ENCODE measurements at places on chromosomes 7 and 10. TPM values are rescaled to one million over a fixed set of nuclear protein-coding genes. Genes with fewer than 3 reads are reported as not detected.
A peak's percentile ranks its signal among the peaks of the same experiment; 100 is the strongest.

The AGR2 gene
- not detected for total RNA-seq

The AKR1C2 gene
- not detected for total RNA-seq

The OR2A5 gene
- total RNA-seq = not detected

The TMUB1 gene
- 61.2 TPM for total RNA-seq

The RSU1 gene
- total RNA-seq = 50.4 TPM

DNA sequence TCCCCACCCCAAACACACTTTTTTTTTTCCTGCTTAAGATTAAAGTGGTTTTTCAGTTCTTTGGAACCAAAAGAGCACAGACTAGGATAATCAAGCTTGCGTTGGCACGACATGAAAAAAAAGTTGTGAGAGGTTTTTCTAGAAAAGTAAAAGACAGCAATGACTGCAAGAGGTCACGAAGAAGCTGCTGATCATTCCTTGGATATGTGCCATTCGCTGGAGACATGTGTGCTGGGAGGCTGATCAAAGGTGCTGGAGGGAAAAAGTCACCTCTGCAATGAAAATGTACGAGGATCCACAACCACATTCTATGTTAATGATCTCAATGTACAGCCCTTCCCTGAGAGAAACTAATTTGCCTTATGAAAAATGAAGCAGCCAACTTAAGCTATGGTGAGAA lies 5.4 kb downstream of the AKR1B1 start:
- no peak for DNase-seq

DNA sequence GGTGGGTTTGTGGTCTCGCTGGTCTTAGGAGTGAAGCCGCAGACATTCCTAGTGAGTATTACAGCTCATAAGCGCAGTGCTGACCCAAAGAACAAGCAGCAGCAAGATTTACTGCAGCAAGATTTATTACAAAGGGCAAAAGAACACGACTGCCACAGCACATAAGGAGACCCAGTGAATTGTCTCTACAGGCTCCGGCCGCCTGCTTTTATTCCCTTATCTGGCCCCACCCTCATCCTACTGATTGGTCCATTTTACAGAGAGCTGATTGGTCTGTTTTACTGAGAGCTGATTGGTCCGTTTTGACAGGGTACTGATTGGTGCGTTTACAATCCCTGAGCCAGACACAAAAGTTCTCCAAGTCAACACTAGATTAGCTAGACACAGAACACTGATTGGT lies 82.1 kb downstream of the VIPR2 start:
- DNase-seq = no peak

- no peak for DNase-seq
Observed at GRCh38 chr10:98524124-98524523, 77.4 kb upstream of the HPS1 start.

DNA sequence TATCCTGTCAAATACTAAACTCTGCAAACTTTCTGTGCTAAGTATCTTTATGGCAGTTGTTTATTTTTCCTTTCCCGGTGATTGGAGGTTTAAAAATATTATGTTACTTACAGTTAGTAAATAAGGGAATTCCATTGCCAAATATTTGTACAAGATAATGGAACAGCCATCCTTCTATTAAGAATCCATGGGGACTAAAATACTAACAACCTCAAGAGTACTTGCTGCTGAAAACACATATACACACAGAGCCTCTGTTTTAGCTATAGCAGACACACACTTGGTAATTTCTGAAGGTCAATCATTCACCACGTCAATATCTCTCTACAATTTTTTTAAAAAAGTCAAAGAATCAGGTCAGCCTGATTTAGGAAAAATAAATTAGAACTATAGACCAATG lies 32.4 kb downstream of the TSPAN12 start:
- no peak for DNase-seq

DNA sequence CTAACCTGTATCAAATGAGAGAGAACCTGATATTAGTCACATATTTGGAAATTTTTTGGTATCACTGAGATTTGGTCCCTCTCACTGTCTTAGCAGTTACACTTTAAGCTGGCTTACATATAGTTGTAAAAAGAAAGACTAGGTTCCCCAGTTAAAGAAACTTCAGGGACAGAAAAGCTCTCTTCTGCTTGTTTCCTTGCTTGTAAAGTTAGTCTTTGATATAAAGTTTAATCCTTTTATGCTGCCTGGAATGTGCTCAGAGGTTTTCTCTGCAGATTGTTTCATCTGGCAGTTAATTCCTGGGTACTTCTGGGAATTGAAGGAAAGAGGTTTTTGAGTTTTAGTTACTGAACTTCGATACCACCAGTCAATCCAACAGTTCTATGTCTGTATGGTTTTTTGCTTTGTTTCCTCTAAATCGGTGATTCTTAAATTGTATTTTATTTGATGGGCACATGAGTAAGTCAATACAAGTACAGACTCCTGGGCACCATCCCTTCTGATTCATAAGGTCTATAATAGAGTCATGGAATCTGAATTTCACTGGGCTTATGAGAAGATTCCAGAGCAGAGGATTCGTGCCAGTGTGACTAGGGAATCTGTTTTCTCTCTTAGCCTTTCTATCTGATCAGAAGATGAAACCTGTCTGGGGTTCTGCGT lies 1080.9 kb upstream of the C7orf33 start:
- DNase-seq = no peak

GRCh38 chr7:106365252-106366005 lies 80.6 kb upstream of the NAMPT start:
- DNase-seq = no peak

DNA sequence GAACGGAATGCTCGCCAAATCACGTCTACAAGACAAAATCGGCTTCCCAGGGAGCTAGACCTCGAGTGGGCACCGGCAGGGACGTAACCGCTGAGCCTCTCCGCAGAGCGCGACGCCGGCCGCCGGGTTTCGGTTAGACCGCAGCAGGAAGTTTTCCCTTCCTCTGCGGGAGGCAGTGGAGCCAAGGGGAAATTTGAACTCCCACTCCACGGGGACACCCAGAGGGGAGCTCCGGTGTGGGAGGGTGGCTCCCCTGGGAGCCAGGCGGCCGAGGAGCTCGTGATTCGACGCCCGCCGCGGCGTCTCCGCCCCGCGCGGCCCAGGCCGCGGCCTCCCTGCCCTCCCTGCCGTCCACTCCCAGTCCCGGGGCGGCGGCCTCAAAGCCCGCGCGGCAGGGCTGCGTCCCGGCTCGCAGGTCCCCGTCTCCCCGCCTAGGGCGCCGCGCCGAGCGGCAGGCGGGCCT lies 426 bp downstream of the SYPL1 start:
- peak; percentile 50 for DNase-seq

- DNase-seq = no peak
Observed at GRCh38 chr7:150405584-150406311, 26.6 kb downstream of the ZNF775 start.

DNA sequence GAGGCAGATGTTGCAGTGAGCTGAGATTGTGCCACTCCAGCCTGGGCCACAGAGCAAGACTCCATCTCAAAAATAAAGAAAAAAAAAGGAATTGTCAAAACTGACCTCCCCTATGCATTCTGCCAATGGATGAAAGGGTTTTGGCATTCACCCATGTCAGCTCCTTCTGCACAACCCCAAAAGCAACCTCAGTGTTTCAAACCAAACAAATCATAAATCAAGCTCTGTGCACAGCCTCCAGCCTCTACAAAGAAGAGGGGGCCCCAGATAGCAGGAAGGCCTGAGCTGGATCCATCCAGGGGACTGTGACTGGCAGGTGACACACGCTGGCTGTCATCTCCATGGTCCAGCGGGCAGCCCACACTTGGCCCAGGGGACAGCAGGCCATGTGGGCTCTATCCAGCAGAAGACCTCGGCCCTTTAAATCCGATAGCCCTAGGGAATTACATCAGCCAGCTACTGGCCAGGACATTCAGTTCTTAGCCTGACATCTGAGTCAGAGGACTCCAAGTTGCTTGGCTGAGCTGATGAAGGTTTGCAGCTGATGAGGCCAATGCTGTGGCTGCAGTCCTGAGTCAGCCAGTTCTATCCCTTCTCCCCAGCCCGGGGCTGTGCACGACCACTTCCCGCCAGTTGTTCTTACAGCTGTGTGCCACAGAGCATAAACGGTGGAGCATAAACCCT lies 52.0 kb upstream of the FIGNL1 start:
- no peak for DNase-seq

DNA sequence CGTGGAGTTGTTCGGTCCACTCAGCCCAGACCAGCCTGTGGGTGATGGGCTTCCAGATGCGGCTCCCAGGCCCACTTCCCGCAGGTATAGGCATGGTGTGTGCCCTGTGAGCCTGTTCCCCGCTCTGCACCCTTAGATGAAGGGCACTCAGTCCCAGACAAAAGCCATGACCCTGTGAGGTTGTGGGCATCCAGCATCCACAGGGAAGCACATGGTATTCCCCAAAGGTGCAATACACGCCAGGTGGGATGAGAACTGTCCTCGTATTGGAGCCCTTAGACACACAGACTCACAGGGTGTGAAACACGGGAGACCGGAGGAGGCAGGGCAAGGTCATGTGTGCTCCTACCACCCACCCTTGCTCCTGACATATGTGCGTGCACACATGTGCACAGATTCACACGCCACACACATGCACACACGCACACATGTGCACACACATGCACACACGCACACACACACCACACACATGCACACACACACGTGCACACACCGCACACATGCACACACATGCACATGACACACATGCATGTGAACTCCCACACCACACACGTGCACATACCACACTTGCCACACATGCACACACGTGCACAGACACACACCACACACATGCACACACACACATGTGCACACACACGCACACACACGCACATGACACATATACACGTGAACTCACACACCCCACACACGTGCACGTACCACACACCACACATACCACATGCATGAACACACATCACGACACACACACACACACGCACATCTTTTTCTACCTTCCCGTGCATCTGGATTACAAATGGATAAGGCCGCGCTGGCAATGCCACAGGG lies 319.4 kb downstream of the WDR37 start:
- no peak for DNase-seq

DNA sequence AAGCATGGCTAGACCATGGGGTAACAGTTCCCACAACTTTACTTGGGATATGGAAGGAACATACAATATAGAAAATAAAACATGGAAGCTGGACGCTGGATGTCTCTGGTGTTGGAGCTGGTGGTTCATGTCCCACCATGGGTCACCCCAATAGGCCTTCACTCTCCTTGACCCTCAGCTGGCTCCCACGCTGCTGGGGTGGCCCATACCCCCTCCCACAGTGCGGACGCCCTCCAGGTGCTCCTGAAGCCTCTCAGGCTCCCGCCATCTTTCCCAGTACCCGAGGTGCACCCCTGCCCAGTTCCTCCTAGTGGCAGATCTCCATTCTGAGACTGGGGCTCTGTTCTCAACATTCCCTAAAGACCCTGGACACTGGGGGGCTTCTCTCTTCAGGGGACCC lies 5.8 kb upstream of the CPA1 start:
- DNase-seq = no peak

DNA sequence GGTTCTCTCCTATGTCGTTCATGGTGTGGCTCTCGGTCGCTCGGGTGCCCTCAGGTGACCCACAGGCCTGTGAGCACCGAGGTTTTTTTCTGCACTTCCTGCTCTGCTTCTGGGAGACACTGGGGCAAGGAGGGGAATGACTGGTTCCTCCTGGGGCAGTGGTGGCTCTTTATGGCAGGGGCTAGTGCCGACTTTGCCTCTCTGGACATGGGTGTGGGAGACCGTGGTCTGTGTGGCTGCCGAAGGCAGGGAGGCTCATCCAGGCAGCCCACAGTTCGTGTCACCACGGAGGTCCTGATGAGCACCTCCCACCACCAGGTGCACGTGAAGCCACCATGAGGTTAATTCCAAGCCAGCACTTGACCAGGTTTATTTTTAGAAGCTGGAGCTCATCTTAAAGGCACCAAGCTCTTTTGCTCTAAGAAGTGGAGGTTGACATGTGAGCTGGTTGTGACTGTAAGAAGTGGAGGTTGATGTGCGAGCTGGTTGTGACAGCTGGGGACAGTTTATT lies 24.7 kb upstream of the DPYSL4 start:
- DNase-seq = peak; percentile 33

- DNase-seq = peak; percentile 82
Observed at GRCh38 chr10:101782811-101783735, at the start of gene NPM3. Gene NPM3, minus strand, starts transcription at chr10:101783446. Its CDS starts 56 bp downstream, at chr10:101783390.

Measured in naive thymus-derived CD4-positive, alpha-beta T cell (primary cell).